ENCODE measurements at places on chromosomes 1 and 21.

- DNase-seq = no peak
Measured at GRCh38 chr1:205547936-205548827, 43.7 kb downstream of the CDK18 start.

- no peak for DNase-seq
Measured at GRCh38 chr1:95793893-95794292, 559.9 kb downstream of the RWDD3 start.

- DNase-seq = no peak
Measured at GRCh38 chr1:91499904-91500755, 521 bp upstream of the CDC7 start.

- no peak for DNase-seq
Measured at GRCh38 chr1:25074351-25075227, 144.5 kb upstream of the RUNX3 start.

- DNase-seq = no peak
Measured at GRCh38 chr1:53511323-53511932, 52.2 kb downstream of the DMRTB1 start.

- no peak for DNase-seq
Measured at GRCh38 chr1:8025061-8025670, 943 bp downstream of the ERRFI1 start.

DNA sequence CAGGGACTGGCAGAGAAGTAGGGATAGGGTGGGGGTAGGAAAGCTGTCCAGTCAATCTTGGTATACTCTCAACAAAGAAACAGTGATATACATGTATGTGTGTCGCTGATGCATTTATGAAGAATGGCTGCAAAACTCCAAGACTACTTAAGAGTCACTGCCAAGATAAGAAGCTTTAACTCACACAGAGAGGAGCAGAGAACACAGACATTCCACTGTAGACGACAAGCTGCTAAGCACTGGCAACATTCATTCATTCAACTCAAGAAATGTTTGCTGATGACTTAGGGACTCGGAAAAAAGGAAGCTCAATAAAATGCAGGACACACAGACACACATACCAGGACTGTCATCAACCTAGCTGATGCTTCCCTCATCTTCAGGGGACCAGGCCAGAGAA lies 5.5 kb downstream of the CTNNBIP1 start:
- no peak for DNase-seq

GRCh38 chr1:160676869-160677597 lies 30.2 kb upstream of the SLAMF1 start:
- DNase-seq = no peak

Measured in NCI-H524 treated with DMSO at 0.1 percent for 48 hours (cell line).